ENCODE measurements at places on chromosomes 6 and 20. TPM values are rescaled to one million over a fixed set of nuclear protein-coding genes. Genes with fewer than 3 reads are reported as not detected.

The CLVS2 gene
- total RNA-seq: not detected

The C20orf204 gene
- total RNA-seq: 2.4 TPM

The RNF39 gene
- total RNA-seq: not detected

GRCh38 chr6:42313038-42313437 is 95.4 kb upstream of the MRPS10 start:
- no peak for DNase-seq

DNA sequence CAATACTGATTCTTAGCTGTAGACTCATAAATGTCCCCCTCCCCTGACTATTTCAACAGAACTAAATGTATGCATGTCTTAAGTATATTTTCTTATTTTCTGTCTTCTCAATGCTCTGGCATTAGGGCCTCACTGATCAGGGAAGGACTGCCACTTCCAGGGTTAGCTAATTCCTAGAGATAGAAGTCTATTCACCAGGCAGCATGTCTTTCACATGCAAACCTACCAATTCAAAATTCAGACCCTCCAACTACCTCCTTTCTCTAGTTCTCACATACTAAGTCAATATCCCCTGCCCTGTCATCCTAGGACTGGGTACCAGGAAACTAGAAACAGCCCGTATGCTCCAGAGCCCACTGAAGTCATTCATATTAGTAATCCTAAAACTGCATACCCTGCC is 132.3 kb downstream of the RALGAPA2 start:
- DNase-seq: no peak

GRCh38 chr20:33239418-33239817 is 3.6 kb downstream of the BPIFA1 start:
- DNase-seq: no peak
